ENCODE measurements at places on chromosomes 7 and 10.

- DNase-seq, result peak; percentile 97
Measured at GRCh38 chr7:41579961-41580935, 122.6 kb downstream of the INHBA start.

GRCh38 chr10:128097783-128098182, 28.4 kb downstream of the MKI67 start:
- peak; percentile 33 for DNase-seq

DNA sequence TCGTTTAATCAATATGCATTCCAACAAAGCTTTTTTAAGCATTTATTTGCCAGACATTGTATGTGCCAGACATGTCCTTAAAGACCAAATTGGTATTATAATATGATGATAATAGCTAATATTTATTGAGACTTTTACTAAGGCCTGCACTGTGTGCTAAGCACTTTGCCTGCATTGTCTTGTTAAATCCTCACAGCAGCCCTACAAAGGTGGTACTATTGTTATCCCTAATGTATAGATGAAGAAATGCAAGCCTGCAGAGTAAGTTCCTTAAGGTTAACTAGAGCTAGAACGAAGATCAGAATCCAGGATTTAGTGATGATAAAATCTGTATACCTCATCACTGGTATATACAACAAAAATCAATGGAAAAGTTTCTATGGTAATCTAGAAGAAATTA, 5.3 kb upstream of the CAPZA2 start:
- DNase-seq, result no peak

- no peak for DNase-seq
Measured at GRCh38 chr10:101273741-101274140, 44.5 kb upstream of the LBX1 start.

GRCh38 chr10:12504628-12505027, 155.3 kb downstream of the CAMK1D start:
- DNase-seq, result no peak
